ENCODE measurements at places on chromosomes 16 and 17.
A peak's percentile ranks its signal among the peaks of the same experiment; 100 is the strongest.

DNA sequence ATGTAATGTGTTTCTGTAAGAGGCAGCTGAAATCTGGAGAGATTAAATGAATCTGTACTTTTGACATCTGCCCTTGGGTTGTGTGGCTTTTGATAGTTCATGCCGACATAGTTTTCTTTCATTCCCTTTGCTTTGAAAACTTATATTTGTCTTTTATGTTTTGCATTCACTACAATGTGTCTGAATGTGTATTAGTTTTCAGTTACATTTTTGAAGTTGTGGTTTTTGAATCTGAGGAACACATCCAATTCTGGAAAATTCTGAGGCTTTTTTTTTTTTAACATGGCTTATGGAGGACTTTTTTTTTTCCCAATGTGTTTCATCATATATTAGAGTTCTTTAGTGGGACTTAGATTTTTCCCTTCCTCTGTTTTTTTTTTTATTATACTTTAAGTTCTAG, 683.7 kb upstream of the SOX9 start:
- DNase-seq = no peak

DNA sequence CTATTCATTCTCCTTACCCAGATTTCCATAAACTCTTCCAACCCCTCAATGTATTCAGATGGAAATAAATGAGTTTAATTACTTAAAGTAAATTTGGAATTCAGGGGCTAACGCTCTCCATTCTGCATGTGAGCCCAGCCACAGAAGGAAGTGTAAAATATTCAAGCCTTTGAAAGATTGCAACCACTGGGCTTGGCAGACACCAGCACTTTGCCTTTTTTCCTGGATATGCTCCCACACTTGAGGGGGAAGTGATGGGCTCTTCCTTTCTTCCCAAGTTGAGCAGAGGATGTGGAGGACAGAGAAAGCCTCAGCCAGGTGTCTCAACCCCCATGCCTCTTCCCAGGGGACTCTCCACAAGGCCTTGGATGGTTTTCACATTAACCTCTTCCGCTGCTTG, 825.1 kb upstream of the EEF2KMT start:
- no peak for DNase-seq

GRCh38 chr17:60704170-60704569, 26.5 kb downstream of the BCAS3 start:
- no peak for DNase-seq

DNA sequence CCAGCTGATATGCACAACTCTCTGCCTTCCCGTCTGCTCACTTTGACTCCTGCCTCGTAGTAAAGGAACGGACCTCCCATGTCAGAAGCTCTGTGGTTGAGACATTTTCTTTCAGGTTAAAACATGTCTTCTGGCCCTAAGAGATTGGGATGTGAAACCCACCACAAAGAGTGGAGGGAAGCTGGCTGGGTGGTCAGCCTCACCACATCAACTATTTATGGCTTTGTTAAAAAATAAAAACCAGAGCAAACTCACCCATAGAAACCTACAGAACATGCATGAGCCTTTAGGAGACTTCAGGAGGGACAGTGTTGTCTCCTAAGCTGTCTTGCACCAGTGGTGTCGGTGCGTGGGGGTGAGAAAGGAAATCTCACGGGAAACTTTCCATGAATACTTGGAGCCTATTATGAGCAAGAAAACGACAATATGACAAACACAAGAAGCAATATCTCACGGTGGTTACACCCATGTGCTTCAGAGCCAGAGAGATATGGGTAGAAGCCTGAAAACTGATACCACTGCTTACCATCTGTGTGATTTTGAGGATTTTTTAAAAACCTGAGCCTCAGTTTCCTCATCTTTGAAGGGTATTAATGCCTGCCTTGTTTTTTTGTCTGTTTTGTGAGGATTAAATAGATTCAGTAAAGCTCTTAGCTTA, 61.7 kb upstream of the XYLT1 start:
- no peak for DNase-seq

- no peak for DNase-seq
Measured at GRCh38 chr17:40158438-40159013, 18.2 kb downstream of the CASC3 start.

DNA sequence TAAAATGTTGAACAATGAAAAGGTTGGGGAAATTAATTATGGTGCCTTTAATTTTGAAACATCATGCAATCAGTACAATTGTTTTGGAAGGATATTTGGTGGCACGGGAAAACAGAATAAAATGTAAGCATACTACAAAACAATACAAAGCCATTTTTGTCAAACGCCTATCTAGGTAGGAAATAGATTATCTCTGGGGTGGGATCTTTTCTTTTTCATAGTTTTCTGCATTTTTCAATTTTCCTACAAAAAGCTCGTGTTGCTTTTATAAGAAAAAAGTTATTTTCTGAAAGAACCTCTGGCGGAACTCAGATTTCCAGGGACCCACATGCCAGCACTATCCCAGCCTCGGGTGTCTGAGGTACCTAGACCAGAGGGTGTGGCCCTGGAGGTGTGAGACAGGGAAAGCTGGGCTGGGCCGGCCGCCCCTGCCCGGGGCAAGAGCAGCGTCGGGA, 961 bp upstream of the MAP3K3 start:
- no peak for DNase-seq

GRCh38 chr16:27237219-27238015, 31.2 kb downstream of the NSMCE1 start:
- peak; percentile 6 for DNase-seq

DNA sequence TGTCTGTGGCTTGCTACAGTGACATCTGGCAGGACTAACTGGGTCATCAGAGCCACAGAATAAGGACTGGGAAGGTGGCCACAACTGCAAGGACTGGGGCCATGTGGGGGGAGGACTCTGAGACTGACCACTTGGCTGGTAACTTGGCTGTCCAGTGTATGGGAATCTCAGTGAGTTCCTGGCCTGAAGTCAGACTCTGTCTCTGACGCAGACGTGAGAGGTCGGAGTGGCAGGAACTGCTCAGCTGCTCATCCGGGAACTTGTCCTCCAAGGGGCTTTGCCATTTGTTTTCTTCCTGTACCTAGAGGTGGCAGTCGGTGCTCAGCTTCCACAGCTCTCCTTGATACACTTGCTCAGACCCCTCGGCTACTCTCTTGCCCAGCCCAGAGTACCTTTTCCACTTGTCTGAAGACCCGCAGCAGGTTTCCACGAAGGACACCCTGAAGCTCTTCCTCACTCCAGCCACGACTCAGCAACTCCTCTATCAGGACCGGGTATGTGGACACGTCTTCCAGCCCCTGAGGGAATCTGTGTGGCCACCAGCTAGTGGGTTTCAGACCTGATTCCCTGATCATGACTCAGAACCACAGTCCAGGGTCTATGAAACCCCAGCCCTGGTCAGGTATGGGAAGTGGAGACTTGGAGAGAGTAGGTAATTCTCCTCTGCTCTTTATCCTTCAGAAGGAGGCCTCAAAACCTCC, 7.3 kb upstream of the DPEP3 start:
- DNase-seq = peak; percentile 66

GRCh38 chr17:44832805-44833204, 2.7 kb upstream of the GJC1 start:
- DNase-seq = peak; percentile 32

GRCh38 chr16:1351215-1351581, 480 bp downstream of the TSR3 start:
- DNase-seq = no peak

DNA sequence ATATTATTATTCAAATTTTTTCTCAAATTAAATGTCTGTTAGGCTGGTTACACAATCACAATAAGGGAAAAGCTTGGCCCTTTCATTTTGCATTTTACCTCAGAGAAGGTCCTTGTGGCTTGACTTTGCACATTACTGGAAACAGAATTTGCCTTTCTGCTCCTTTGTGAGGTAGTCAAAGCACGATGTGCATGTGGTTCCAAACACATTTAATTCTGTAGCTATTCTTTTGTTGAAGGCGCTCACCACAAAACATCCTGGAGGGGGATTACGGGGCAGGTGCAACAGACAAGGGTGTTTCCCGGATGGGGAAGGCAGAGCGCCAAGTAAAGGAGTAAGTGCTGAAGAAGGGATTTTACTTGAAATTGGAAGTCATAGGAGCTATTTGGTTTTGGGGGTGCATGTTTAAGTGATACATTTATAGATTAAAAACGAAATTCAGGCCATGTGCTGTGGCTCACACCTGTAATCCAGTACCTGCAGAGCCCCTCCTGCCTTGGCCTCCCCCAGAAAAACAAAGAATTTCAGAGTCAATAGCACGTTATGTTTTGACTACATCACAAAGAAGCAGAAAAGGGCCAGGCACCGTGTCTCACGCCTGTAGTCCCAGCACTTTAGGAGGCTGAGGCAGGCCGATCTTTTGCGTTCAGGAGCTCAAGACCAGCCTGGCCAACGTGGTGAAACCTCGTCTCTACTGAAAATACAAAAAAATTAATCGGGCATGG, 31.2 kb upstream of the TENT4B start:
- DNase-seq = no peak

DNA sequence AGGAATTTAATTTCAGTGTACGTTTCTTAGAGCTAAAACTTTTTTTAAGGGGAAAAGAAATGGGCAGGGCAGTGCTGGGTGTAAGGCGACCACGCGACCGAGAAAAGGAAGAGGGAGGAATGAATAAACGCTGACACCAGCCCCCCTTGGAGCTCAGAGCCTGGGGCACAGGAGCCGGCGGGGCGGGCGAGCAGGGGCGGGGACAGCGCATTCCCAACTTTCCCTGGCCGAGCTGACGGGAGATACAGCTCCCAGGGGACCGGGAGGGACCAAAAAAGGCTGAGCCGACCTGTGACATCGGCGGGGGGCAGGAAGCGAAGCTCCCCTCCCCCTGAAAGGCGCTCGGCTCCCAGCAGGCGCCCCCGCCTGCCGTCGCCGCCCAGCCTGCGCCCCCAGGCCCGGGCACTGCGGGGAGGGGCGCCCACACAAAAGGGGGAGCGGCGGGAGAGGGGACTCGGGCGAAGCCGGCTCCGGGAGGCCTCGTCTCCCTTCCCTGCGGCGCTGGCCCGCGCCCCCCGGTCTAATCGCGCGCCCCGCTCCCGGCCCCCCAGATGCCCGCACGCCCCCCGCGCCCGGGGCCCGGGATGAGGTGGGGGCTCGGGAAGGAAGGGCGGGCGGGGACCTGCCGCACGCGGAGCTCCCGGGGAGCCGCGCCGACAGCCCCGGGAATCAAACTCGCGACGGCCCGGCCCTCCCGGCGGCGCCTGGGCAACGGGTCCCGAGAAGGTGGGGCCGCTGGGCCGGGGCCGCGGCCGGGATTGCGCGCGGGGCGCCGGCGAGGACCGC, 622 bp downstream of the CUEDC1 start:
- peak; percentile 84 for DNase-seq

- no peak for DNase-seq
Measured at GRCh38 chr17:10633738-10634379, 23.2 kb downstream of the MYH3 start.

GRCh38 chr17:57900991-57901743, 51.3 kb upstream of the MRPS23 start:
- DNase-seq = no peak

DNA sequence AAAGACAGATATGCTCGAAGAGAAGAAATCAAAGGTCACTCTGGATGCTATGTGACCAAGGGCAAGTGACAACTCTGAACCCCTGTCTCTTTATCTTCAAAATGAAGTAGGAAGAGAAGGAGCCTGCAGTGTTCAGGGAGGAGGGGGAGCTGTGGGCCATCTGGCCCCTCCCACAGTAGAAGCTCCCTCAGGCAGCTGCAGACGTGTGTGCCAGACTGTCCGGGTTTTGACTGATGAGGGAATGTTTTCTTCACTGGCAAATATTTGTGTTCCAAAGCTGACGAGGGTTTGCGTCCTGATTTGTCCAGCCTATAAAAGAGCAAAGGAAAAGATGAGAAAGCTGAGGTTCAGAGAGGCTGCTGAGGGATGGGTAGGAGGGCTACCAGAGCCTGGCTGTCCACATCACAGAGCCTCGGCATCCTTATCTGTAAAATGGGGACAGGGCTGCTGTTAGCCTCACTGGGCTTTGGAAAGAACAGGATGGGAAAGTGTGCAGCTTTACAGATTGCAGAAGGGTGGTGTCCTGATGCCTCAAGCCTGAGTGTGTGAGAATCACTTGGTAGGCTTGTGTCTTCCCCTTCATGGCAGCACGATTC, 1.8 kb upstream of the GINS2 start:
- DNase-seq = peak; percentile 18

DNA sequence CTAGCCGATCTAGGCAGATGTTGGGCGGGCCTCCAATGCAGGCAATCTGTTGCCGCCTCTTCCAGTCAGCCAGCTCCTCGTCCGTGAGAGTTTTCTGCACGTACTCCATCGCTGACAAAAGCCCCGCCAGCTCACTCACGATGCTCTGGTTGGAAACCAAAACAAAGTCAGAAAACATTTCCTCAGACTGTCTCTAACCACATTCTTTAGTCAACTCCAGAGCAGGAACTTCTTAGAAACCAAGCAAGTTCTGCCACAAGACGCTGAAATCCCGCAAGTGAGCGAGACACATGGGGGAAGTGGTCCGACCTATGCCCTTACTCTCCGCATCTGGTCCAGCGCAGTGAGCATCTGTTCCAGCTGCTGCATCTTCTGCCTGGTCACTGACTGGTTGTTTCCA, 49.1 kb downstream of the STAT5A start:
- no peak for DNase-seq

GRCh38 chr16:72932050-72932449, 115.9 kb downstream of the ZFHX3 start:
- DNase-seq = no peak

- peak; percentile 31 for DNase-seq
Measured at GRCh38 chr16:1125471-1125870, 27.4 kb upstream of the CACNA1H start.

DNA sequence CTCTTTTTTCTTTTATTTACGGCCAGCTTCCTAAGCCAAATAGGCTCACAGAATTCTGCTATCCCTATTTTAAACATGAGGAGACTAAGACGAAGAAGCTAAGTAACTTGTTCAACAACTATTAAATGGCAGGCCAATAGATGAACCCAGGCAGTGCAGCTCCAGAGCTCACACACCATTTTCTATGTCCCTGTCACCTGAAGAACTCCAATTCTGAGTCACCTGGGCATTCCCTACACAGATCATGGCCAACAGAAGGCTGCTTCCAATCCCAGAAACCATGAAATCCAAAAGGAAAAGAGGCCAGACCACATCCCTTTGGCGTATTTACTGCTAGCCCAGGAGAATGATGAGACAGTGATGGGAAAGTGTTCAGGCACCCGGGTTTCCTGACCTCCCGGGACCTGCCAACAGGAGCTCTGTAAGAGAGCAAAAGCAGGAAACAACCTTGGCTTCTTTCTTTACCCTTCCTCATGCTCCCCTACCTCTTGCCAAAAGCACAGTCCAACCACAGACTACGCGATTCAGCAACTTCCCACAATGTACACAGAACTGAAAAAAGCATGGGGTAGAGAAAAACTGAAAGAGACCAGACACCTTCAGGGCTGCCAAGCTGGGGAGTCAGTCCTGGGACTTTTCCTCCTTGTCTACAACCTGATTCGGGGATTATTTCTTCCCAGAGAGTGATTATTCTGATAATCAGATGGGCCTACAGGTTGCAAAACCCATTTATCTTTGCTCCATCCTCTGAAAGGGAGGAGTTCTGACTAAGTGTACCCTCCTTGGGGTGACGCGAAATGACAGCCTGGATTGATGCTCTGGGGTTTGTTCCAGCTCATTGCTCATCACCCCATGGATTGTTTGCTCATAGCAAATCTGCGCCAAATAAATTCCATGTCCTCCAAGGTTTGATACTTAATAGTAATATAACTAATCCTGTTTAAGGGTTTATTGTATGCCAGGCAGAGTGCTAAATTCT, 47.8 kb upstream of the HAS3 start:
- DNase-seq = peak; percentile 89
